ENCODE measurements at places on chromosomes 4 and X.

- peak; percentile 84 for DNase-seq
Observed at GRCh38 chr4:125323654-125324053, 8.9 kb downstream of the FAT4 start.

DNA sequence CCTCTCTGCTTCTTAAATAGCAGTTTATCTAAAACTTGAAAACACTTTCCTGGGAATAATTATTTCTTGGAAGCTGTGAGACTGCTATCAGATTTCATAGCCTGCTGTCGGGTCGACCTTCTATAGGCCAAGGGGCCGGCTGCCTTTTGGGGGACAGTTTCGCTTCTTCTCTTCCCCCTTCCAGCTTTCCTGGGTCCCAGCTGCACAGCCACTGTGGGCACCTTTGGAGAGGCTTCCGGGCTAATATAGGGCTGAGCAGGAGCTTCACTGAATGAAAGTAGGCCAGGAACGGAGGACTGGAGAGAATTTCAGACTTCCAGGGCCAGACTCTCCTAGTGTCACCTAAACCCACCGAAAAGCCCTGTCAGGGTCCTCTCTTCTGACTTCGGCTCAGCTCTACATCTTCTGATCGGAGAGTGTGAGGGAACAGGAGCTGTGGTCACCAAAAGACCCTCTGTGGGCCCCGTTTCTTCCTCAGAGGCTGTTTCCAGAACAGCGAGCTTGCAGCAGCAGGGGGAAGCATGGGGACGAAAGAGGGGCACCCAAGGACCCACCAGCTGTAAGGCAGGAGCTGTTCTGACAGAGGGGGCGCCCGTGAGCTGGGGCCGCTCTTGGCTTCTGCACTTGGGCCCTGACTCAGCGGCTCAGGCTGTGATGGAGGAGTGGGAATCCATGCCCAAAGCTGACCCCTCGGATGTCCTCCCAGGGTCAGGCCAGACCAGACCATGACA, 620.6 kb downstream of the BCOR start:
- no peak for DNase-seq

DNA sequence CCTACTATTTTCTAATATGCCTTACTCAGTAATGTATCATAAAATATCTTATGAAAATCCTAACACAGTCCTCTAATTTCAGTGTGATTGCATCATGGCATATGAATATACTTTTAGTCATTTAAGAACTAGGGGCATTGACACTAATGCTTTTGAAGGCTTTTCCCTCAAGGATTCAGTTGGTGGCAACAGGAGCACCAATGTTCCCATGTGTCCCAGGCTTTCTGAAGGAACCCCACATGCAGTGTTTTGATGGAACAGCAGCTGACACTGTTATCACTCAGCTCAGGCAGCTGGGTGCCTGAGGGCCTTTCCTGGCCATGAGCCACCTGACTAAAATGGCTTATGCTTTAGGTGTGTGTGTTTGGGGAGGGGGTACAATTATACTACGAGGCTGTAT, 348.3 kb downstream of the ARHGAP24 start:
- DNase-seq: peak; percentile 47

DNA sequence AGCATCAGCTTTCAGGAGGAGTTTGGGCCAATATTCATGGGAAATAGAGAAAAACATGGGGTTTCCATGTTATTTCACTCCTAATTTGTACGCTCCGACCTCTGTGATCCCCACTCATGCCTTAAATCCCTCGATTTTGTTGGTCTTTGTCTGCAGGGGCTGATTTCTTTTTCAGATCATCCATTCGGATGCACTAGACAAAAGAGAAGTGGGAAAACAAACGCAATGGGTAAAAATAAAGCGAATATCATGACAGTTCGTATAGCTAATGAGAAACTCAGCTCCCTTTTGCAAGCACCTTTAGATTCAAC, 139.1 kb upstream of the PLAC1 start:
- DNase-seq: no peak
